ENCODE measurements at places on chromosomes 3 and 15.

DNA sequence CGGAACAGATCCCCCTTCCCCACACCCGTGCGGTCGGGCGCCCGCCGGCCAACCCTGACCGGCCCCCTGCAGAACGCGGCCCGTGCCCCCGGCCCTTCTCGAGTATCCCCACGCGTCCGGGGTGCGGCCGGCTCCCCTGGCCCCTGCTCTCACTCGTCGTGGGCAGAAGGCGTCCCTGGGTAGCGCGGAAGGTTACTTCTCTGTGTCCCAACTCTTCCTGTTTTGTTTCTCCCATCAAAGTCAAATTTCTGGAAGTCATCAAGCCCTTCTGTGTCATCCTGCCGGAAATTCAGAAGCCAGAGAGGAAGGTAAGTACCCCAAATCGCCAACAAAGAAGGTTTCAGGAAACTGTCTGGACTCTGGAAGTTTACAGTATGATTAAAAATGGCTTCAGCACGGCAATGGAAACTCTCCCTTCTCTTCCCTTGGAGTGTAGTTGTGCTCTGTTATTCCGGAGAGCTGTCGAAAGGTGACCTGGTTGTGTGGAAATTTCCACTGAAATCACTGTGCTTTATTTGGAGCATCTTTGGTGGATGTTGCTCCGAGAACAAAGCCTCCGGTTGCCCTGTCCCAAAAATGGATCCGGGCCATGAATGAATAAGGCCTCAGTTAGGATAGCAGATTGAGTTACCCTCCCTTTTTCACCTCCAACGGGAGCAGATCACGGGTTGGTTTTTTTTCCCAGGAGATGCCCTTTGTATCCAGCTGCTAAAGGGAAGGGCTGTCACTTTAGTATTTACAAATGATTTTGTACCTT is 536 bp downstream of the SEC61A1 start:
- DNase-seq, result no peak

DNA sequence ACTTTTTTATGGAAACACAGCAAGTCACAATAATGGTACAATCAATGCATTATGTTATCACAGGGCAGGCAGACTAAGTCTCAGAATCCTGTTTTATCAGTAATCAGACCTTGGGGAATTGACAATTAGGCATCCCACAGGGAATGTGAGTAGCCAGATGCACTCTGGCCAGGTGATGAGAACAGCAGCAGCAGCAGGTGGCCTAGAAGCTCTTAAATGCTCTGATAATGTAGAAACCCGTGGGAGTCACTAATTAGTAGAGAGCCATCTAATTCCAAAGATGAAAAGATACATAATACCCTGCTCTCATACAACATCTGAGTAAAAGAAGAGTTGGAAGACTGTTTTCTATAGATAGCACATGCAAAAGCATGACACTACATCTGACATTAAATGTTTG is 12.6 kb downstream of the CEP152 start:
- DNase-seq, result no peak

GRCh38 chr3:5581743-5582142 is 394.2 kb downstream of the EDEM1 start:
- no peak for DNase-seq

- no peak for DNase-seq
These were observed 34.8 kb downstream of the ATG7 start for GRCh38 chr3:11306817-11307589.

DNA sequence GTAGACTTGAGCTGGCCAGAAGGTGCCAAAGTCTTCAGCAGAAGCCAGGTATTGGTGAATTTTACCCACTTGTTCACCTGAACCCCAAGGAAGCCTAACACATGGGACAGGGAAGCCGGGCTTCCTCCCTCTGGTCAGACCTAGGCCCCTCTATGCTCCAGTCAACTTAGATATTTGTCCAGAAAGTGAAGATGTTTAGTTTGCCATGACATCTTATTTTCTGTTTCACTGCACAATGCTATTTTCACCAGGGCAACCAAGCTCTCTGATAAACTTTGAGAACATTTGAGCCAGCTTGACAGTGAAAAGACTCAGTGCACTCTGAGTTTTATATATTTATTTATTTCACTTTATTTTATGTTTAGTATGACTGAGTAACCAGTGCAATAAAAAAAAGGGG is 71.0 kb downstream of the SOX14 start:
- no peak for DNase-seq

- no peak for DNase-seq
These were observed 66.7 kb upstream of the GATA2 start for GRCh38 chr3:128559486-128560225.

DNA sequence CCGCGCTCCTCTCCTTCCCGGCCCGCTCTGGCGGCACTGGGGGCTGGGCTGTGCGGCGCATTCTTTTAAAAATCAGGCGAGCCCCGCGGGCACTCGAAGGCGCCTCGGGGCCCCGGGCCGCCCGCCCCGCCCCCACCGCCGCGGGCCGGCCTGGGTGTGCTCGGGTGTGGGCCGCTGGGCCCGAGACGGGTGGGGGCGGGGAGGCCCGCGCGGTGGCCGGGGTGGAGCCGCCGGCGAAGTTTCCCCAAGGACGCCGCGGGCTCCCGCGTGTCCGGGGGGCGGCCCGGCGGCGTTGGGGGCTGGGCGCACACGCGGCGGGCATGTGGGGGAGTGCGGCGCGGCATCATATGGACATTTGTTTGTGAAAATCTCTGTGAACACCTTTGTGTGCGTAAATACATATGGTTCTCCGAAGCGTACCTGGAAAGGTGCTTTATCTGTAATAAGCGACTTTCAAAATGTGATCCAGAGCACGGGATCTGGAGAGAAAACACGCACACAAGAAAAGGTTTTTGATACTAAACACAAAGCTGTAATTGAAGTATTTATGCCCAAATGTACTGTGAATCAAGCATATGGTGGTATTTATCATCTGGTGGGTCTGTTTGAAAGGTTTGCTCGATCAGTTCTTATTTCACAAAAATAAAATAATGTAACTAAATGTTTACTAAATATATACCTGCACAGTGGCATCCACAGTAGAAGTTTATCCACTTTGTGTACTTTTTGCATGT is 612 bp upstream of the TBL1XR1 start:
- DNase-seq, result peak; percentile 34

GRCh38 chr3:171168086-171168485 is 141.6 kb upstream of the SLC2A2 start:
- no peak for DNase-seq

DNA sequence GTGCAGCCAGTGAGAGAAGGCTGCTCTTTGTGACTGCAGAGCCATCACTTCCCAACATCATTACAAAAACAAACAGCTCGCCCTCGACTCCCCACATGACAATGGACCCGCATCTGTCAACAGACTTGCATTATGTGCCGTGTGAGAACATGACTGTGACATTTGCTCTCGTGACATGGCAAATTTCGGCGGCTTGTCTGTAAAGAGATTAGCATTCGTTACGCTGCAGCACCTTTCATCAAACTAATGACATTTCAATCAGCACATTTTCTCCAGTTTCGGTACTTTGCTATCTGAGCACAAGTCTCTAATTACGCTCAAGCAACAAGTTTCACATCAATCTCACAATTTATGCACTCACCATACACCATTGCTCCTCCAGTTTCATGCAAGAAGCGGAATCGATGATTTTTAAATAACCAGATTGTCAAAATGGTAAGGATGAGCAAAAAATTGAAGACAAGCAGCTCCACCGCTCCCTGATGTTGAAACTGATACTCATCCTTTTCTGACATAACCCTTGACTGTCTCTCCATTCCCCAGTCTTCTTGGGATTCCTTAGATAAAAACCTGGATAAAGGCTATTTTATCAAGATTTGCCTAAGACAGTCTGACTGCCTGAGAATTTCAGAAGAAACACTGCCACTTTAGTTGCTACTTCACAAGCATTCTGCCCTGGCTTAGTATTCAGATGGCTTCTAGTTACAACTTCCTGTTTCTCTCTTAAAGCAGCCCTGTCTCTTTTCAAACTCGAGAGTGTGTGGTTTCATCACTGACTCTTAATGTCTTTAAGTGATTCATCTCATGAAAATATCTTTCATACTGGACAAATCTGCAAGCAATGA is at the start of gene SLC9A9:
SLC9A9 (minus strand) TSS at position 682 of the 845 bp plus-strand sequence; CDS start at position 536, 146 bp downstream.
- no peak for DNase-seq

DNA sequence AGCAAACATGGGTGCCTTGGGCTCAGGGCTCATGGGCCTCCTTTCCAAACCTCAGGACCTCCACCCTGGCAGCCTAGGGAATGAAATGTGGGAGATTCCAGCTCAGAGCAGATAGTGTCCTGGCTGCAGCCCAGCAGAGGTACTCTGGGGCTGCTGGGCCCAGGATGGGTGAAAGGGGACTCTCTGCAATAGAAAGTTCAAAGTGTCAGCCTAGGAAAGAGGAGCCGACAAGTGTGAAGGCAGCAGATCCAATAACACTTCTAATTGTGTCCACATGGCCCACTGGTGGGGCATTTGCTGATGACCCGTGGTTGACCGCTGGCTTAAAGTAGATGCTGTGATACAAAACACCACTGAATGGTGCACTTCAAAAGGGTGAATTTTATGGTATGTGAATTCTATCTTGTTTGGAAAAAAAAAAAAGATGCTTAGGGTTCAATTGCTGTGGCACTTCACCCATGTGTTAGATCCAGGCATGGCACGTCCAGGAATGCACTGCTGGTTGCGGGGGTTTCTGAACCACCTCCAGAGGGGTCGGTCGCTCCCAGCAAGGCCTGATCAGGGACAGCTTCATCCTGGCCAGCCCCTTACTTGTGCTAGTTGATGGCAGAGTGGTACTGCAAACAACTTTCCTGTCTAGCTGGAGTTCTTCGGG is 20.9 kb downstream of the AMOTL2 start:
- DNase-seq, result no peak

- DNase-seq, result peak; percentile 13
These were observed 161.8 kb upstream of the TBL1XR1 start for GRCh38 chr3:177358977-177359592.

- DNase-seq, result no peak
These were observed 307.7 kb upstream of the SEMA6D start for GRCh38 chr15:47409600-47409999.

GRCh38 chr3:149299938-149300801 is 33.3 kb downstream of the TM4SF18 start:
- DNase-seq, result no peak

DNA sequence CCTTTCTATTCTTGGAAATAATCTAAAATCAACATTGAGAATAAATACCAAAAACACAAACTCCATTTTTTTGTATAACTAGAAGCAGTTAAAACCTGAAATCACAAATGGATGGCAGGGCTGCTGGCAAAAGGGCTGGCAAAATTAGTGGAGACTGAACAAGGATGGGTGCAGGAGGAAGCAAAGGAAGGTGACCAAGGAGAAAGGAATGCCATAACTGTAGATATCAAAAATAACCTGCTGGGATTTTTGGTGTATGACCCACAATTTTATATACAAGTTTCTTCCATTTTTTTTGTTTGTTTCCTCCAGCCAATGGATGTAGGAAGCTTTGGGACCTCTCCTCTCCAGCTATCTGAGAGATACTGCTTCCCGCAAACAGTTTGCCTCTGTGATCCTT is 12.7 kb downstream of the CFAP44 start:
- DNase-seq, result no peak

DNA sequence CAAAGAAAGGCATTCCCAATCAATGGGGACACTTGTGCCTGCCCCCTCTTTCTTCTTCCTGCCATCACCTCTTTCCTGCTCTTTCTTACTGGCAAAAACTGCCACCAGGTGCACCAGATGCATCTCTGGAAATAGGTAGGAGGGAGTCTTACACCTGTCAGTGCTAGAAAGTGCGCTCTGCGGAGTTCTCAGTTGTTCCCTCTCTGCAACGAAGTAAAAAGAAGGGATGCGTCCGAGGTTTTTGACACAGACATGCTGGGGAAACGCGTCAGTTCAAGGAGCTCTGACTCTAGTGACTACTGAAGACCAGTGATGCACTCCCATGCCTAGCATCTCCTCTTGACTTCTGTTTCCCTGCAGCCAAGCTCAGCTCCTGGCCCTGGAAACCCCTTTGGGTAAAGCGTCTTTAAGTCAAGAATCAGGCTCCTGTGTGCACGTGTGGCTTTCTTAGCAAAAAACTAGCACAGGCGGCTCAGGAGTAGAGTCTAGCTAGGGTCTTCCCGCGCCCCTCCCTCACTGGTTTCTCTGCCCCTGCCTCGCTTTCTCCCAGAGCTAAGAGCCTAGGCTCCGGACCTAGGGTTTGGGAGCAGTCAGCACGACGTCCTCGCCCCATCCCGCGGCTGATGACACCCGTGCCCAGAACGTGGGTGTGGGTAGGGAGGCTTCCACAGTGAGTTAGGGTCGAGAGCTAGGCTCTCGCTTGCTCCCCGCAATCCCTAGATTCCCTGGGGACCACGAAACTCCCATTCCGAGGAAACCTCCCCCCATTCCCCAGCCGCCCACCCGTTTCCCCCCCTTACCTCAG is 564 bp upstream of the GRM7 start:
- no peak for DNase-seq

- DNase-seq, result no peak
These were observed 43.1 kb downstream of the FSTL1 start for GRCh38 chr3:120407508-120408287.

DNA sequence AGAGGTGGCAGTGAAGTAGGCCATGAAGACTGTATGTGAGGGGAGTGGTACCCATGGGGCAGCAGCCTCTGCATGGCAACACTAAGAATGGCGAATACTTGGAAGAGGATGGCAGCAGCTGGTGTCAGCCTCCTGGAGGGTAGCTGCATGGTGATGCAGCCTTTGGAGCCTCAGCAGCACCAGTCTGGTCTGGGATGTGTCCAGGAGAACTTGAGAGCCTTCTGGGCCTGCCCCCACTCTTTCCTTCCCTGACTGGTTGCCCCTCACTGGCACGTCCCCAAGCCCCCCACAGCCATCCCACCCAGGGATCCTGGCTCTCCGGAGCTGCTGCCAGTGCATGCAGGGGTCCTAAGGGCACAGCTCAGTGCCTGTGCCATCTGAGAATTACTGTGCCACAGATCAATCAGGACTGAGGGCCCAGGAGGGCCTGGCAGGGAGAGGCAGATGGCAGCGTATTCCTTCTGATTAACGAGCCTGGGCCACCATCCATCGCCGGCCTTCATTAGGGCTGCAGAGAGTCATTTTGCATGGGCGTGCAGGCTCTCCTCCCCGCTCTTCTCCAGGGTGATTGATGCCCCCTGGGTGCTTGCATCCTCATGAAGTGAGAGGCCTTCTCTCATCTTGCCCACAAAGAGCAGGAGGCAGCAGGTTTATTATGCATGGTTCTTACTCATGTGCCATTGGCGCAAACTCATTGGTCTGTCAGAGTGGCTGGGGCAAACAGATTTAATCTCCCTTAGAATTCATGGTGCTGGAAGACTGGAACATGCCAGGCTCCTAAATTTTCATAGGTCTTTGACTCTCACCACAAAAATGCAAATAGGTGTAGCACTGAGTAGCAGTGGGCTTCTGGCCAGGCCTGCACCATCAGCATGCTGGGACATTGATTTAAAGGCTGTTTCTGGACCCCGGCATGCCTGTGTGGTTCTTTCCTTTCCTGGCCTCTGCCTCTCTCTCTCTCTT is 116.8 kb downstream of the EPHB1 start:
- no peak for DNase-seq

GRCh38 chr3:101972430-101973162 is 123.3 kb downstream of the NFKBIZ start:
- DNase-seq, result no peak

DNA sequence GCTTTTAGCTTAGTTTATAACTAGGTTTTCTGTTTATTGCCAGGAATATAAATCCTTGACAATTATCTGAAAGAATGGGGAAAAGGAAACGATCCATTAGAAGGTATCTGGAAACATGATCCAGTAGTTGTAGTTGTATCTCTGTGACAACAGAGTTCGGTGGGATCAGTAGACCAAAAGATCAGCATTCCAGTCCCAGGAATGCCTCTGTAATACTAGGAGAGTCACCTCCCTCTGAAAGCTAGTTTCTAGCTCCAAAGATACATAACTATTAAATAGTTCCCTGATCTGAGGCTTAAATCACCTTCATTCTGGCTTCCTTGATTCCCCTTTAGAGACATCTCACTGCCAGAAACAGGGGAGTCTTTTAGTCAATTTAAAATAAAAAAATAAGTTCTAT is 34.1 kb downstream of the MB21D2 start:
- DNase-seq, result no peak

- peak; percentile 46 for DNase-seq
These were observed at the start of gene STIMATE for GRCh38 chr3:52897130-52898122. STIMATE (minus strand) TSS chr3:52897548; CDS start chr3:52897450, 98 bp downstream.

Data from stimulated activated CD8-positive, alpha-beta memory T cell treated with anti-CD3 and anti-CD28 coated beads, Interleukin-4, amount 100 ng/mL, for 4 hours (primary cell).